Mammary epithelial cell (primary cell): ENCODE measurements at places on chromosomes 16 and 17. TPM values are rescaled to one million over a fixed set of nuclear protein-coding genes. Genes with fewer than 3 reads are reported as not detected.

Gene ABCC6
- total RNA-seq: 0.33 TPM

Gene SRCIN1
- 4.2 and 6.0 TPM in 2 replicates for total RNA-seq

Gene FUS
- total RNA-seq: 19.5 TPM

Gene CCDC200
- not detected in 2 replicates for total RNA-seq

Gene SEPTIN1
- not detected for total RNA-seq

Gene CLEC19A
- not detected in 2 replicates for total RNA-seq

Gene CTRB1
- total RNA-seq: not detected in 2 replicates

Gene CD300LF
- total RNA-seq: not detected

Gene PDPR
- total RNA-seq: 21.3 TPM

Gene ATP1B2
- not detected for total RNA-seq

Gene AOC3
- 0.31 and 0.78 TPM in 2 replicates for total RNA-seq

Gene PRAC2
- not detected in 2 replicates for total RNA-seq

Gene OR1F1
- not detected for total RNA-seq

Gene ABCA10
- total RNA-seq: 2.0 and 2.1 TPM in 2 replicates

Gene C16orf46
- 0.17 TPM for total RNA-seq

Gene TBC1D3E
- total RNA-seq: not detected

Gene LDHD
- 0.86 and 1.4 TPM in 2 replicates for total RNA-seq

Gene MYL4
- total RNA-seq: not detected in 2 replicates

Gene JPH3
- not detected for total RNA-seq

Gene CACNG5
- total RNA-seq: not detected

Gene CCL17
- not detected in 2 replicates for total RNA-seq

Gene POLR2C
- total RNA-seq: 82.2 TPM

Gene SMPD3
- total RNA-seq: not detected in 2 replicates

Gene KCTD19
- total RNA-seq: not detected in 2 replicates

Gene HSPB9
- total RNA-seq: not detected in 2 replicates

Gene HASPIN
- 2.0 TPM for total RNA-seq

Gene KRT17
- total RNA-seq: 10,365 and 14,629 TPM in 2 replicates

Gene OTOP2
- total RNA-seq: not detected

Gene PPM1E
- total RNA-seq: 1.0 TPM

Gene PLXDC1
- total RNA-seq: 0.33 TPM

Gene KCNAB3
- total RNA-seq: 1.7 and 2.2 TPM in 2 replicates

Gene NOTUM
- total RNA-seq: not detected in 2 replicates

Gene CTRB2
- total RNA-seq: not detected

Gene GAS2L2
- 0.16 and 0.24 TPM in 2 replicates for total RNA-seq

Gene ZCCHC14
- 7.0 TPM for total RNA-seq

Gene TBC1D3G
- total RNA-seq: not detected

Gene C17orf50
- not detected in 2 replicates for total RNA-seq

Gene PIRT
- not detected in 2 replicates for total RNA-seq

Gene ACSM5
- total RNA-seq: not detected

Gene UNC13D
- 5.8 TPM for total RNA-seq

Gene ARL6IP1
- 62.3 and 88.7 TPM in 2 replicates for total RNA-seq

Gene MMP2
- total RNA-seq: 68.2 TPM

Gene BCL6B
- not detected in 2 replicates for total RNA-seq

Gene TMIGD1
- not detected for total RNA-seq

Gene ARL5C
- not detected in 2 replicates for total RNA-seq

Gene SLC35G6
- not detected for total RNA-seq

Gene SNTB2
- total RNA-seq: 19.6 and 31.2 TPM in 2 replicates

Gene GNGT2
- not detected in 2 replicates for total RNA-seq

Gene WNT9B
- total RNA-seq: not detected

Gene HLF
- 0.21 and 0.32 TPM in 2 replicates for total RNA-seq

Gene TP53TG3B
- total RNA-seq: not detected in 2 replicates

Gene PRR35
- total RNA-seq: not detected
